Erythroblast (primary cell): ENCODE measurements at places on chromosomes 16 and 17.

DNA sequence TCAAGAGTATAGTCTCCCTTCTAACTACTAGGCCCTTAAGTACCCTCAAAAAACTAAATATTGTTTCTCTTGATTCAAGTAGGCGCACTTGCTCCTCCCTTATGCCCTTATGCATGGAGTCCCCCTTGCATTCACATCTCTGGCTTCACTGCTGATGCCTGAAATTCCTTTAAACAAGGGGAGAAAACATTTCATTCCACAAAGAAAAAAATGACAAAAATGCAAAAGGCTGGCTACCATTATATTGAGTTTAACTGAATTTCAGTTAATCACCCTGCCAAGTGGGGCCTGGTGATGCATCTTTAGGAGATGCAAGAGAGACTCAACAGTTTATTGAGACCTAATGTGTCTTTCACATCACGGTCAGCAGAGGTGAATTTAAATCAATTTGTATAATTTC is 35.6 kb downstream of the CRLF3 start:
- DNase-seq: no peak

- DNase-seq: no peak
Observed at GRCh38 chr17:497241-498034, 144.8 kb upstream of the RPH3AL start.

- peak; percentile 68 for DNase-seq
Observed at GRCh38 chr17:75516619-75517296, 430 bp downstream of the TSEN54 start.

DNA sequence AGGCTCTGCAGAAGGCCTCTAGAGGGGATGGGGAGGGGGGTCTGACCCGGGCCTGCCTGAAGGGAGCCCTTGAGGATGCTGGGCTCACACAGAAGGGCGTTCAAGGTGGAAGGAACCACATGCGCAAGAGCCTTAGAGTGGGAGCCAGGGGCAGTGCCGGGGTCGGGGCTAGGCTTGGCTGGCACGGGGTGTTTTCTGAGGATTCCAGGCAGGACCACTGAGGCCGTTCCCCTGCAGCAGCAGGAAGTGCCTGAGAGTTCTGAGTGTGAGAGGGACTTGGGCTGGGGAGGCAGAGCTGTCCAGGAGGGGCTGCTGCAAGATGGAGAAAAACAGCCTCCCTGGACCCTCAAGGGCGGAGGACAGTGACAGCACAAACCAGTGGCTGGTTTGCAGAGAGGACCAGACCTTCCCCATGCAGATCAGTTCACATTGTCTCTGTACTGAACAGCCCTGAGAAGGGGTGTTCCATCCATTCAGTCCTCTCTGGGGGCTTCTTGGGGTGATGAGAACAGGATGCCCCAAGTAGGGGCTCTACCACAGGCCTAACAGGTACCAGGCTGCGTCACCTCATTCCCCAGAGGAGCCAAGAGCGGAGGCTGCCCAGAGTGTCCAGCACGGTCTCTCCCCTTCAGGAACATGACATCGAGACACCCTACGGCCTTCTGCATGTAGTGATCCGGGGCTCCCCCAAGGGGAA is 3.4 kb downstream of the NDRG4 start:
- DNase-seq: no peak

- DNase-seq: peak; percentile 47
Observed at GRCh38 chr17:9645851-9646545, 681 bp downstream of the USP43 start.

GRCh38 chr16:53534206-53534605 is 31.2 kb upstream of the AKTIP start:
- DNase-seq: no peak

- DNase-seq: no peak
Observed at GRCh38 chr17:81528651-81529436, 667 bp downstream of the FSCN2 start.

DNA sequence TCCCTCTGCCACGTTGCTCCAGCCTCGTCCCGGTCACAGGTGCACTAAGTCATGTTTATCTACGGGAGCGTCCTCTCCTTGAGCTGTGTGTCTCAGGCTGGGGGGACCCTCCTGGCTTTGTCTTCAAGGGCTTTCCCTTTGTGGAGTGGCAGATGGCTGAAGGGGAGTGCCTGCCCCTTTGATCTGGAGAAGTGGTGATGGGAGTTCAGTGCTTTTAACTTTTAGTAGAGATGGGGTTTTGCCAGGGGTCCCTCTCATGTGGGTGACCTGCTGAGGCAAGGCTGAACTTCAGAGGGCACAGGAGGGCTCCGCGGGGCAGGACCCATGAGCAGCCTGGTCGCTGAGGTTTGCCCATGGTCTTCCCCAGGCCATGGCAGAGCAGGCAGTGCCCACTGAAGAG is 73.1 kb upstream of the CDC42EP4 start:
- no peak for DNase-seq

DNA sequence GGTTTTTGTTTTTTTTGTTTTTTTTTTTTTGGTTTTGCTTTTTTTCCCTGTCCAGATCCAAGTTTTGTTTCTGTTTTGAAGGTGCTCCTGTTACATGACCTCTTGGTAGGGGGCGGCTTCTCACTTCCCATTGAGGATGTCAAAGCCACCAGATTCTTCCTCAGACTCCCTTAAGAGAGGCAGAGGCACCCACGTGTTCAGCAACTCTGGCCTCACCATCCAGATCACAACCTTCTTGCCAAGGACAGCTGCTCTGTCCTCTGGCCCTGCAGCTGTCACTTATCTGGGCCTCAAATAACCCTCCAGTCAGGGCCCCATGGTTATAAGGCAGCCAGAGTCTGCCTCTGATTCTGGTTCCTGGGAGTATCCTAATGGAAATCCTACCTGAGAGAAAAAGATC is 208.5 kb downstream of the STX8 start:
- no peak for DNase-seq

DNA sequence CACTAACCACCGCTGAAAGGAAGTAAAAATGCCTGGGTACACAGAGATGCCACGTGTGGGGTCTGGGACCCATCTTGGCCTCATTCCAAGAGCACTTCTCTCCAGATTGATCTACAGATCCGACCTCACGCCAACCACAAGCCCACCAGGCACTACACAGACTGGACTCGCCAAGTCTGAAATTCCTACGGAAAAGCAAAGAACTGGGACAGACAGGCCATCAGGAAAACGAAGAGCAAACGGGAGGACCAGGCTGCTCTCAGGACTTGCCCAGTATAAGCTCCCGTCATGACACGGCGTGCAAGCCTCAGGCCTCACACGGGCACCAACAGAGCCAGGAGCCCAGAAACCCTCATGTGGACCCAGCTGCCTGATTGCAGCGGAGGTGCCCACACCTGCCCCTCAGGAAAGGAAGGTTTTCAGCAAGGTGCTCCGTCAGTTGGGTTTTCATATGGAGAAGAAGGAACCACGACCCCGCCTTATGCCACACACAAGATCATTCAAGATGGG is 20.1 kb upstream of the C16orf95 start:
- DNase-seq: no peak

- no peak for DNase-seq
Observed at GRCh38 chr17:82863383-82863940, 23.6 kb upstream of the ZNF750 start.

DNA sequence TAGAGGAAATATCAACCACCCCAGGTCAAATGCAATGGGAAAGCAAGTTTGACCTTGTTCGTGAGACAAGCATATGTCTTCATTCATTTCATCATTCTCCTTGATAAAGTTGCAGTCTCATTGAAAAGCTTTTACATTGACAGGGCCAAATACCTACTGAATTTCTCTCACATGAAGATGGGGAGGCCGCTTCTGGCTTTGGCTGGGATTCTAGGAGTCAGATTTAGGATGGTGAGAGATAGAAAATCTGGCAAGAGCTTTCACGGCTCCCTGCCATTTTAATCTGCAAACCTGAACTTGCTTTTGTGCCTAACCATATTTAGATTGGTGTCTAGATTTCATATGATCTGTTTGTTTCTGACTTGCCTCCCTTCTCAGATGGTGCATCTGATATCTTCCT is 88.0 kb downstream of the TMEM100 start:
- no peak for DNase-seq

DNA sequence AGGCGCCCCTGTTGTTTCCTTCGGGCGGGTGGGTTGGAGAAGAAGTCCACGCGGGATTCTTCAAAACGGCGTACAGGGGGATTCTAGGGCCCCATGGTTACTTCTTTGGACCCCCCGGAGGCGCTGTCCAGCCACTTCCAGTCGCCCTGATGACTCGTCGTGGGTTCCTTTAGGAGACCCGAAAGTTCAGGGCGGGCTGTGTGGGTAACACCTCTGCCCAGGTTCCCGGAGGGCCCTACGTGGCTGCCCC is 716 bp upstream of the HIC1 start:
- no peak for DNase-seq

- no peak for DNase-seq
Observed at GRCh38 chr16:49416001-49416675, 42.5 kb downstream of the C16orf78 start.

- no peak for DNase-seq
Observed at GRCh38 chr17:66522591-66523272, 220.3 kb downstream of the PRKCA start.

- no peak for DNase-seq
Observed at GRCh38 chr17:59372138-59372751, 40.8 kb downstream of the YPEL2 start.

GRCh38 chr16:22862046-22862445 is 48.1 kb downstream of the HS3ST2 start:
- DNase-seq: no peak

DNA sequence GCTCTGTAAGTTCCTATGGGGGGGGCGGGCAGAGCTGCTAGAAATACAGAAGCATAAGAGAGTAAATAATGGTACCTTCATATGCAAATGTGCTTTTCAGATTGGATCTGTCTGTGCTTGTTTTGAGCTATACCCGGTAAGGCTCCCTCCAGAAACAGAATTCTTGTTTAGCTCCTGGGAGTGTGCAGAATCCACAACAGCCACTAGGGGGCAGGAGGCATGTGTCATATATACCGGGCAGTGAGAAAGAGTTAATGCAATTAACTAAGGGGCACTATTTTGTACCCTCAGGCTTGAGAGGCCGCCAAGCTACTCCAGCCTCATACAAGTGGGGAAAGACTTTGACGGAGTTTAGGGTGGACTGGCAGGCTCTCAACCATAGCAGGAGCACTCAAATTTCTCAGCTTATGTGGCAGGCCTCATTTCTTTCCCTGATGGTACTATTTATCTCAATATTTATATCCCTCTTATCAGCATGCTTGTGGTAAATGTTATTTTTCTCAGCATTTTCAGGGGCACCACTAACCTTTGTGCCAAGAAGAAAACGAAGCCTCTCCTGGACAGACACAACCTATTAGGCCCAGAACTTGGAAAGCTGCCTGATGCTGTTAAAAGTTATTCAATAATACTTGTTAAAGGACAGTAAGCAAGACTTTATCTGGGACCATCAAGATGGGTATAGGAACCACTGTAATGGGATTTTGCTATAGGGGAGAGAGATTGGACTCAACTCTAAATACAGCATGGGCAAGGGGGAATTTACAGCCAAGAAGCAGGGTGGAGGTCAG is 10.7 kb upstream of the CENPV start:
- peak; percentile 79 for DNase-seq
